ENCODE measurements at places on chromosomes 16 and 17.

DNA sequence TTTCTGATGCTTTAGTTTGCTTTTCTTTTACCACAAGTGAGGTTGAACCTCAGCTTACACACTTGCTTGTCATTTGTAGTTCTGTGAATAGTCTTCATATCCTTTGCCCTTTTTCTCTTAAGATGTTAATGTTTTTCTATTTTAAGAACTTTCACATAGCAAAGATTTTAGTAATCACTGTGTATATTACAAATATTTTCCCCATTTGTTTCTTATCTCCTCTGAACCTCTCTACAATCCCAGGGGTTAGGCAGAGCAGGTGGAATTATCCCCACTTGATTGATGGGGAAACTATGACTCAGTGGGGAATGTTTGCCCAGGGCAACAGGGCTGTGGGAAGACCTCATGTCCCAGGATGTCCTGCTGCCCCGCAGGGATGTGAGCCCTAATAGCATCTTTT lies 11.7 kb upstream of the MYH3 start:
- DNase-seq = peak; percentile 76

GRCh38 chr17:36592316-36592715 lies 637 bp downstream of the DHRS11 start:
- peak; percentile 7 for DNase-seq

DNA sequence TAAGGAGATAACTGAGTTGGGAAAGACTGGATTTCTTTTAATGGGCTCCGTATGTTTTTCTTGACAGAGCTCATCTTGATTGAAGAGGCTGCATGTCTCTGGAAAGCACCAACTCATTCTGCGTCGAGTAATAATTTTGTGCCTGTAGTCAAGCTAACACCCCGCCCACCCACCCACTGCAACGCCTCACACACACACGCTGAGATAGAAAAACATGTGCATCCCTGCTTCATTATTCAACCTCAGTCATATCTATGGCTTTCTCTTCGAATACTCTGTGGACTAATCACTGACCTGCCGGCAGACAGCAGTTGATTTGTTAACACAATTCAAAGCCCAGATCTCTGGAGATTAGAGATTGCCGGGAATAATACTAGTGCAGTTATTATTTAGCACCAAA lies 220.2 kb upstream of the TOM1L1 start:
- no peak for DNase-seq

DNA sequence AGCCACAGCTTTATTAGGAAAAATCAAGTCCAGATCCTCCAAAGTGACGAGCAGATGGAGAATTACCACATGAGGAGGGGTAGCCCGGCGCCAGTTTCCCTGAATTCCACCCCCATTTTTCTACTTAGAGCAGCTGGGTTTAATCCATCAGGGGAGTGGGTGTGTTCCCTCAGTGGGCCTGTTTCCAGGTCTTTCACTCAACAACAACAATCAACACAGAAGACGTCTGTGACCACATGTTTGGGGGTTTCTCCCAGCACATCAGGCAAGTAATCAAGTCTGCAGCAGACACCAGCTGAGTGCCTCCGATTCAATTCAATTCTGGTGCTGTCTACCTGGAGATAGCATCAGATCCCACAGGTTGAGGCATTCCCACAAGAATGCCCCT lies 6.8 kb downstream of the SLC6A2 start:
- no peak for DNase-seq

- DNase-seq = peak; percentile 1
These were observed 47.1 kb downstream of the ABCA8 start for GRCh38 chr17:68908045-68908444.
